ENCODE measurements at places on chromosomes 1 and 21.

- no peak for DNase-seq
Measured at GRCh38 chr1:48718705-48719104, 58.0 kb downstream of the BEND5 start.

DNA sequence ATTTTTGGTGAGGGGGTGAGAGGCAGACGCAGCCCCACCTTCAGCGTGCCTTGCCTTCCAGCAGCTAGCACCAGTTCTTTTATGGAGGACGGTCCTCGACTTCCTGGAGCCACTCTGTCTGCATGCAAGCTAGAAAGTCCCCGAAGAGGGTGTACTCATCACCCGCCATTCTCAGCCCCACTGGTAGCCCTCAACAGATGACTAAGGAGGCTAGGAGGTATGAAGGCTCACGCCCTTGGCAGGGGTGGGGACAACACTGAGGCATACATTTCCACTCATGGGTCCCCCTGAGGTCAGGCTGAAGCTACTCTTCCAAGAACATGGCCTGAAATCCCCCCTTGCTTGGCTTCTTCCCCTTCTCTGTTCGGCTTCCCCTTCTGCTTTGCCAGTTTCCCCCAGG lies 8.9 kb upstream of the PTPRF start:
- DNase-seq: no peak

DNA sequence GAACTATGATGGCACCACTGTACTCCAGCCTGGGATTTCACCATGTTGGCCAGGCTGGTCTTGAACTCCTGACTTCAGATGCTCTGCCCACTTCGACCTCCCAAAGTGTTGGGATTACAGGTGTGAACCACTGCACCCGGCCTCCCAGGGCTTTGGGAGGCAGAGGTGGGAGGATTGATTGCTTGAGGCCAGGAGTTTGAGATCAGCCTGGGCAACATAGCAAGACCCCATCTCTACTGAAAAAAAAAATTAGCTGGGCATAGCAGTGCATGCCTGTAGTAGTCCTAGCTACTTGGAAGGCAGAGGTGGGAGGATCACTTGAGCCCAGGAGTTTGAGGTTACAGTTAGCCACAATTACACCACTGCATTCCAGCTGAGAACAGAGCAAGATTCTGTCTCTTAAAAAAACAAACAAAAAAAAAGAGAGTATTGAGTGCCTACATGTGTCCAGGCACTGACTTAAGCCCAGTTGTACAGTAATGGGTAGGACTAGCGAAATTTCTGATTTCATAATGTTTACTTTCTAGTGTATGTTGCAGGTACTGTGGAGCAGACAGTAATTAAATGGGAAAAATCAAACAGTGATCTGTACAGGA lies 4.2 kb downstream of the MANEAL start:
- no peak for DNase-seq

- no peak for DNase-seq
Measured at GRCh38 chr1:12047120-12047876, 15.8 kb upstream of the TNFRSF8 start.

DNA sequence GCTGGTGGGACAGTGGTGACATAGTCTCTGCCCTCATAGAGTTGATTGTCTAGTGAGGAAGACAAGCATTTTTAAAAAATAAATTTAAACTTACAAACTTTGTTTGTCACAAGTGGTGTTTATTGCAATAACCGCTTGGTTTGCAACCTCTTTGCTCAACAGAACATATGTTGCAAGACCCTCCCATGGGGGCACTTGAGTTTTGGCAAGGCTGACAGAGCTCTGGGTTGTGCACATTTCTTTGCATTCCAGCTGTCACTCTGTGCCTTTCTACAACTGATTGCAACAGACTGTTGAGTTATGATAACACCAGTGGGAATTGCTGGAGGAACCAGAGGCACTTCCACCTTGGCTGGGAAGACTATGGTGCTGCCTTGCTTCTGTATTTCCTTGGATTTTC lies 58.4 kb downstream of the LAMC2 start:
- DNase-seq: peak; percentile 24

DNA sequence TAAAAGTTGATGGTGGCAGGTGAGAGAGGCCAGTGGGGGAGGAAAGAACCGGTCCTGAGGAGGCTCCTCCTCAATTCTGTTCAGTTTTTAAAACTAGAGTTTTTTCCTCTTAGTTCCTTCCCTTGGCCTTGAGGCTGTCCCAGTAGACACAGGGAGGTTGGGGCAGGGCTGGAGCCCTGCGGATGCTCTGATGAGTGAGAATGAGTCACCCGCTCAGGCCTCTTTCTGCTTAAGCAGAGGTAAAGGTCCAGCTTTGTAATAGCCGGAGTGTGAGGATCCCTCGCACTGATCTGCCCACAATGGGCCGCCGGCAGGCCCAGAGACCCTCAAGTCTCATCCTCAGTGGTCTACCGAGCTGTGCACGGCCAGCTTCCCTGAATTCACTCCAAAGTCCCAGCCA lies 49.6 kb upstream of the IRF2BP2 start:
- DNase-seq: no peak

Data from nephron progenitor cell (in vitro differentiated cells).